ENCODE measurements at places on chromosomes 1 and 21.

DNA sequence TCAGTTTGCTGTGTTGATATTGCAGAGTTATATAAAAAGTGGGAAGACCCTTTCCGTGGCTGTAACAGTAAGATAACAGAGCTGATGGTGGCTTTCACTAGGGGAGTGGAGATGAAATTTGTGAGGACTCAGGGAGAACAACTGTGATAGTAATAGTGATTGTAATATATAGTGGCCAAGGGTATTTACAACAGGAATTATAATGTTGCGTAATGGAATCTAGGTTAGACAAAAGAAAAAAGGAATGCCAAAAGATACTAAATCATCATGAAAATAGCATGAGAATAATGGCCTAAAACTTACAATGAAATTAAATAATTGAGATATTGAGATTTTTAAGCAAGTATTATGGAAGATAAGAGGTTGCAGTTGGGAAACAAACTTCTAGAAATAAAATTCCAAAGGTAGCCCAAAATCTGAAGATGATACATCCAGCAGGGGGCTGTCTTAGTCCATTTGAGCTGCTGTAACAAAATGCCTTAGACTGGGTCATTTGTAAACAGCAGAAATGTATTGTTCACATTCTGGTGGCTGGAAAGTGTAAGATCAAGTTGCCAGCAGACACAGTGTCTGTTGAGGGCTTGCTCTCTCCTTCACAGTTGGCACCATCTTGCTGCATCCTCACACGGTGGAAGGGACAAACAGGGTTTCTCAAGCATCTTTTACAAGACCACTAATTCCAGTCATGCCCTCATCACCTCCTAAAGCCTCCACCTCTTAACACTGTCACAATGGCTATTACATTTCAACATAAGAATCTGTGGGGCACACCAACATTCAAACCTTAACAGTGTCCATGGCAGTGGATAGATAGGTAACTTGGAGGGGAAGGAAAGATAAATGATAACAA is 711.2 kb downstream of the MRPL39 start:
- no peak for DNase-seq

DNA sequence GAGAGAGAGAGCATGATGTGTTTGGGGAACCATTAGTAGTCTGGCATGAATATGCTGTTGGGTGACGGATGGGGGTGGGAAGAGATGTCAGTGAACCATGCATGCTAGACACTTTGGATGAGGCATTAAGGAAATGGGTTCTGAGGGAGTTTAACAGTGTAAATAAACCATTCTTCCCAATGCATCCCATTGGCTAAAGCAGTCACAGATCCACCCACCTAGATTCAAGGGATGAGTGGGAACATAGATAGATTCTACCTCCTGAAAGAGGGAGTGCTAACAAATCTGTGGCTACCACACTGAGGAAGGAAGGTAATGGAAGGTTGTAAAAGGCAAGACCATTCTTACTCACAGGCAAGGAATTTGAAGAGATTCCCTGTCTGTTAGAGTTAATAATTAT is 129.8 kb upstream of the CACNA1E start:
- no peak for DNase-seq

- no peak for DNase-seq
These were observed 49.3 kb downstream of the LPGAT1 start for GRCh38 chr1:211781260-211781659.

DNA sequence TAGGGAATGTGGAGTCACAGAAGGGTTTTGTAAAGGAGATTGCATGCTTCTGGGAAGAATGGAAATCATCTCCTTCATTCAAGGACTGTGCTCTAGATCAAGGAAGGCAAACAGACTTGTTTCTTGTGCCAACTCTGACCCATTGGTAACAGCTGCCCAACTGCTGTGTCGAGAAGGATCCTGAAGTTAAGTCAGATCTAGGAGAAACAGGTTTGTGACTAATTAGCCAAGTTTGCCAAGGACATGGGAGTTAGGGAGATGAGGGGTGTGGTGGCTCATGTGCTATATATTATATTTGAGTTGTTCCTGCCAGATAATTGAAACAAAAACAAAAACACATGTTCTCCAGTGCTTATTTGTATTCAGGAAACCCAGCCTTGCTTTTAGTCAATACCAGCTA is 251.2 kb upstream of the USP24 start:
- no peak for DNase-seq

DNA sequence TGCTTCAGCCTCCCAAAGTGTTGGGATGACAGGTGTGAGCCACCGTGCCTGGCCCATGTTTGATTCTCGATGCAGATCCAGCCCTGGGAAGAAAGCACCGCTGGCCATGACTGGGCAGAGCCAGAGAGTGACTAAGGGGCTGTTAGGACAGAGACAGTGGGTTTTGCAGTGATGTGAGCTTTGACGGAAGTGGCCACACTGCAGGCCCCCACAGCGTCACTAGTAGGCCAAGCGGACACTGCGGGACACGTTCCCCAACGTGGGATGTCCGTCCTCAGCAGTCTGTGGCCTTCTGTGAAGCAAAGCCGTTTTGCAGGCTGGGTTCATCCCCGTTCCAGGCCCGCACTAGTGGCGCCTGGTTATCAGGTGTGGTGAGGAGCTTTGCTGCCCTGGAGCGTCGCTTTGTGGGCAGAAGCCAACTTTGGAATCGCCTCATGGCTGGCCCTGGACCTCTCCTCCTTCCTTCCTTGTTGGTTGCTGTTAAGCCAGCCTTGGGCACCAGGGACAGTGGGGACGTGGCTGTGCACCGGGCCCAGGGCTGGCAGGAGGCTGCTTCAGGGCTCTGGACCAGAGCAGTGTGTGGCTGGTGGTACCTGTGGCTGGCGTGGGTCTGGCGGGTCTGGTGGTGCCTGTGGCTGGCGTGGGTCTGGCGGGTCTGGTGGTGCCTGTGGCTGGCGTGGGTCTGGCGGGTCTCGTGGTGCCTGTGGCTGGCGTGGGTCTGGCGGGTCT is 41.2 kb downstream of the SKI start:
- no peak for DNase-seq

DNA sequence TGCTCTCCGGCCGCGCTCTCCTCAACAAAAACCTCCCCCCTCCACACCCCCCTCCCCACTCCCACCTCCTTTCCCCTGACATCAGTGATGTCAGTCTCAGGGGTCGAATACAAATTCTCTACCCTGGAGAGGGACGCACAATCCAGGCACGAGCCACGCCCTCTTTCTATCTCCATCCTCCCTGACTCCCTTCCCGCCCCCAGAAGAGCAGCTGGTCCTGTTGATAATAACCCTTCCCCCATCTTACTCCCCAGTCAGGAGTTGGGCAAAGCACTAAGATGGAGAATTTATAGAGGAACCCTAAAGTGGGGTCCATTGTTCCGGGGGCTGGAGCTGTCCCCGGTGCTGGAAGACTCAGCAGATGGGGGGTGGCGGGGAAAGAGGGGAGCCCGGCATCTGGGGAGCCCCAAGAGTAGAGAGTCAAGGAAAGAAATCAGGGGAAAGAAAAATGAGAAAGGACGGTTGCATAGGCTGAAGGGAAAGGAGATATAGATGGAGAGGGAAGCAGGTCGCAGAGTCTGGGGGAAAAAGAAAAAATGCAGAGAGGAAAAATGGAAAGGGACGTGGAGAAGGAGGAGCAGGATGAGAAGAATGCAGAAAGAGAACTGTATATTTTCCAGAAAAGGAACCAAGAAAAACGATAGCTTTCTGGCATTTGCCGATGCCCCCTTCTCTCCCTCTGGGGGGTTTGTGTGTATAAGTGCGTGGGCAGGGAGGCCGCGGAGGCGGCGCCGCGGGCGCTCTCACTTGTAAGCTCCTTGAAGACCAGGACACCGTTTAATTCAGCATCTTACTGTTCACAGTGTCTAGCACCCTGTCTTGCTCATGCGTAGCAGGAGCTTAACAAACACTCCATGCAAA is at the start of gene CELF3:
Gene CELF3, minus strand, starts transcription at position 33 of the 861 bp plus-strand sequence. CDS start 783 bp downstream, outside the sequence.
- DNase-seq, result peak; percentile 72

DNA sequence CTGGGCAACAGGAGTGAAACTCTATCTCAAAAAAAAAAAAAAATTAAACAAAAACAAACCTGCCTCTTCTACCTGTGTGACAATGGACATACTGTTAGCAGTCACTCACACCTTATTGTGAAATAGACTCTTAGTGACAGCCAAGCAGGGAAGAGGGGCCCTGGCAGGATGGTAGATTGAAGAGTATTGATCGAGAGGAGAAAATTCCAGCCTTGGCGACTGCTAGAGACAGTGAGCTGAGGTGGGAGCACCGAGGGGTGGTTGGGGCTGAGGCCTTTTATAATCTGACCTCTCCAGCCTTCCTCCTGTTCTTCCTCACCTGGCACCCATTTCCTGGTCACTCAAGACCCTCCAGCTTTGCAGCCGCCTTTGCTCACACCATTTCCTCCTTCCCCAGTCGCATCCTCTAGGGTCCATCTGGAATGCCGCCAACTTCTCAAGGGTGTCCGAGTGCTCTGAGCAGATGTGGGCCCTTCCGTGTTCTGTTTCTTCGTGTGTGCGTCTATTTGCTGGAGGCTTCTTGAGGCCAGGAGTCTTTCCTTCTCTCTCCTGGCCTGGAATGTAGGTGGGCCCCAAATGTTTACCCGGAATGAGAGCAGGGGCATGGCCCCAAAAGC is 196.9 kb upstream of the TMEM51 start:
- no peak for DNase-seq

- no peak for DNase-seq
These were observed 17.4 kb upstream of the PLEKHA6 start for GRCh38 chr1:204376919-204377799.

GRCh38 chr1:52345252-52345651 is 20.8 kb downstream of the CC2D1B start:
- no peak for DNase-seq

DNA sequence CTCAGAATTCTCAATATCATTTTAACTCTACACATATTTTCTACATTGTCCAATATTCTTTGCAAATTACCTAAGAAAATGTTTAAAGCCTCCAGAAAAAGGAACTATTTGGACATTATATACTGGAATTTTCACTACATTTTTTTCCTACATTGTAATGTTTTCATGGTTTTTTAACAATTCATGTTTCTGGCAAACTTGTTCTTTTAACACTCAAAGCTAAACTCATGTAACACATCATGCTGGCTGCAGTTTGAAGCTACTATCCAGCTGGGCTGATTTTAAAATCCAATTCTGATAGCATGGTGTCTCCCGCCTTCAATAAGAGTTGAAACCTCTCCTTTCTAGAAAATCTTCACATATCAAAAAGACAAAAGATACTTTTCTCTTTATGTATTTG is 52.0 kb downstream of the TGFBR3 start:
- no peak for DNase-seq

GRCh38 chr1:154014154-154014907 is 23.8 kb downstream of the RPS27 start:
- no peak for DNase-seq

DNA sequence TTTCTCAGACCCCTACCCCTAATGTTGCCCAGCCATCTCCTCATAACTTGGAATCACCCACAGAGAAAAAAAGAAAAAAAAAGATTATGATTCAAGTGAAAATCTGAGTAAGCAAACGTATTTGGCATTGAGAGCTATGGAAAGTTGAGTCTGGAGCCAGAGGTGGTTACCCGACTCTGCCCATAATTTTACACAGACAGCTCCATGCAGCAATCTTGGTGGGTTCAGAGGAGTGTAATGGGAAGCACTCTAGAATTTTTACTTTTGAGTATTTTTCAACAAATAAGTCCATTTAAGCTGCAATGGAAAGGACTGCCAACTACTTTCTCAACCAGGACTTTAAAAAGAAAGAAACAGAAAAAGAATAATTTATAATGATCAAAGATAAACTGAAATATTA is 62.7 kb downstream of the ZC3H11B start:
- no peak for DNase-seq

DNA sequence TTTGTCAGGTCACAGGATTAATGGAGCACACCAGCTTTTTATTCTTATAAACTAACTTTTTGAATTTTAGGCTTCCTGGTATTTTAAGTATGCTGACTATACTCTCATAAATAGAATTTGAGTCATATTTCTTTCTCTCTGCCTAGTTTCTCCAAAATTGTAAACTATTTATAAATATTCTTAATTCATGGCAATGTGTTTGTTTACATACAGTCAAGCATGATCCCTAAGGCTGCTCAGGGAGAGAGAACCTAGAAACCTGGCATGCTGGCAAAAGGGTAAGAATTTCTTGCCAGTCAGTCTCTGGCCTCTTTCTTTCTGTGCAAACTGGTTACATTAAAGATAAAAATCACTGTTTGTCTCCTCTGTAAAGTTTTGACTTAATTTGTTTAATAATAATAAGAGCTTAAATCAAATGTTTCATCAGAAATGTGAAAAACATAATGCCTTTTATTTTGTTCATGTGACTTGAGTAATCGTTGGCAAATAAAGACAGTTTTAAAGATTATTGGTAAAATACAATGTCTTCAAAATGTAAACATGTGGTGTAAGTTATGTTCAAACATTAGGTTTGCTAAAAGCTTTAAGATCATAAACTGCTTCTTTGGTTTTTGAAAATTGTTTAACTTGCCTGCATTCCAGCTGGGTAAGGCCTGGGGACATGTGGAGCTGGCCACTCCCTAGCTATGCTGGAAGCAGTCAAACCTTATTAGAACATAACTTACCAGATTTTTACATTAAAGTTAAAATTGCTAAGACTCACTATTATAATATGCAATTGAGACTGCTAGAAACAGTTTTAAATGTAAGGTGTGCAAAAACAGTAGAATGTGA is 1401.7 kb downstream of the NCAM2 start:
- DNase-seq, result no peak

DNA sequence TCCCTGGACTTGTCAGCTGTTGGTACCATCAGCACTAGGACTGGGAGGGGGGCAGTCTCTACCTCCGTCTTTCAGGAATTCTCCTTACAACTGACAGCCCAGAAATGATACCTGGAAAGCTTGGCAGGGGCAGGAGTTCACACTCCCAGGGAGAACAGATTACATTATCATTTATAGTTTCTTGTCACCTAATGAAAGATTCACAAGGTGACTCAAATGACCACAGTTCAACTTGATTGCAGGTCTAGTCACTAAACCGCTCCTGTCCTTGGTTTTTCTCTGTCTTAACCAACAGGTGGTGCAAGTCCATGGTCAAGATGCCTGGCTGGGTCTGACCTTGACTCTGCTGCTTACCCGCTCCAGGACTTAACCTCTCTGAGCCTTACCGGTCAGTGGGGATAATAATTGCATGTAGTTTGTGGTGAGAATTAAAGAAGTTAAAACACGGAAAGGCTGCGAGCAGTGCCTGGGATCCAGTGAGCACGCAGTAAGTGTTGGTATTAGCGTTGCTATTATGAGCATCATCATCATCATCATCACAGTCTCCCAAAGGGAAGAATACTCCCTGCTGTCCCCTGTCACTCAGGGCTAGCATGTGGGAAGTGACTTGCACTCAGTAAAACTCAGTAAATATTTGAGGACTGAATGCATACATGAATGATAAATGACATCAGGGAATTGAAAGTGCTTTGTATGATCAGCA is 125.3 kb upstream of the CD34 start:
- no peak for DNase-seq
